Stimulated activated naive B cell treated with anti-CD40 and anti-IgM and Interleukin-4, amounts not matched to agents 10 μg/mL and 1 μg/mL and 100 μg/mL, for 72 hours (primary cell): ENCODE measurements at places on chromosomes 2 and 18.

GRCh38 chr18:23265682-23266399 is 130.6 kb downstream of the CABLES1 start:
- DNase-seq: no peak

- DNase-seq: peak; percentile 64
These were observed 145.9 kb downstream of the CCDC74A start for GRCh38 chr2:131673400-131674173.

DNA sequence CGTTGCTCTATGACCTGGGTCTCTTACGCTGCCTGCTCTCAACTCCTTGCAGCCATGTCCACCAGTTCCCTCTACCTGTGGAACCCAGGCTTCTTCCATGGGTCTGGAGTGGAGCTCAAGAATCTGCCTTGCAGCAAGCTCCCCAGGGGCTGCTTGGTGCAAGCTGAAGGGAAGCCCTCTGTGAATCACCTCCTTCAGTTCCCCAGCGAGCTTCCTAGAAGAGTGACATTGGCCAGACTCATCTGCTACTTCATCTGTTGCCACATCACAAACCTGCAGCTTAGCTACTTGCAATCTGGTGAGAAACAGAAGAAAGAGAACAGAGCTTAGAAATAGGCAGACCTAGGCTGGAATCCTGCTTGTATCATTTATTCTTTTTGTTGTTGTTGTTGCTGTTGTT is 9.8 kb upstream of the EFR3B start:
- no peak for DNase-seq

DNA sequence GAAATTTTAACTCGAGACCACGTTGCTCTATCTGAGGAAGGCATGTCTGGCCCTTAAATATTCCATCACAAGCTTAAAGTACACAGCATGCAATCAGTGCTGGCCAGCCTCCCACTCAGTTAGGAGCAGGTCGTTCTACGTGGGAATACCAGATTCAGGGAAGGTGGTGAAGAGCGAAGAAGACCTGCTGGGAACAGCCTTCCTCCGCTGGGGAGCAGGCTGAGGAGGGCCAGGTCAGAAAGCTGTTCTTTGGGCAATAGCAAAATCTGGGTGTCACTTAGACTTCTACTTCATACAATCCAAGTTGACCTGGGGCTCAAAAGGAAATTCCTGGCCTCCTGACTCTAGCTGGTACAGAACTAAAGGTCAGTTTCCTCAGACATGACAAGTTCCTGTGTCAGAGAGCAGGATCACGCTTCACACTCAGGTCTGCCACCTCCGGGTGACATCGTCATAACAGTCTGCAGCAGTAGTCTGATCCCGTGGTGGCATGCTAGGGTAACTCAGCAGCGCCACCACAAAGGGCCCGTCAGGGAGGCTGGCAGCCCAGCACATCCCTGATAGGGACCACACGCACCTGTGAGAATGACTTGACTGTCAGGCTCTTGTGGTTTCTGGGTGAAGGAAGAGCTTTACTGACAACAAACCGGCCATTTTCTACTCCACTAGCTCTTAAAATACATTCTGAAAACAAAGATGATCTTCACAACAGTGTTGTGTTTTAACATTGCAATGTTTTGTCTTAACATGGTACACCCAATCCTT is 35.2 kb upstream of the NAPG start:
- peak; percentile 85 for DNase-seq

DNA sequence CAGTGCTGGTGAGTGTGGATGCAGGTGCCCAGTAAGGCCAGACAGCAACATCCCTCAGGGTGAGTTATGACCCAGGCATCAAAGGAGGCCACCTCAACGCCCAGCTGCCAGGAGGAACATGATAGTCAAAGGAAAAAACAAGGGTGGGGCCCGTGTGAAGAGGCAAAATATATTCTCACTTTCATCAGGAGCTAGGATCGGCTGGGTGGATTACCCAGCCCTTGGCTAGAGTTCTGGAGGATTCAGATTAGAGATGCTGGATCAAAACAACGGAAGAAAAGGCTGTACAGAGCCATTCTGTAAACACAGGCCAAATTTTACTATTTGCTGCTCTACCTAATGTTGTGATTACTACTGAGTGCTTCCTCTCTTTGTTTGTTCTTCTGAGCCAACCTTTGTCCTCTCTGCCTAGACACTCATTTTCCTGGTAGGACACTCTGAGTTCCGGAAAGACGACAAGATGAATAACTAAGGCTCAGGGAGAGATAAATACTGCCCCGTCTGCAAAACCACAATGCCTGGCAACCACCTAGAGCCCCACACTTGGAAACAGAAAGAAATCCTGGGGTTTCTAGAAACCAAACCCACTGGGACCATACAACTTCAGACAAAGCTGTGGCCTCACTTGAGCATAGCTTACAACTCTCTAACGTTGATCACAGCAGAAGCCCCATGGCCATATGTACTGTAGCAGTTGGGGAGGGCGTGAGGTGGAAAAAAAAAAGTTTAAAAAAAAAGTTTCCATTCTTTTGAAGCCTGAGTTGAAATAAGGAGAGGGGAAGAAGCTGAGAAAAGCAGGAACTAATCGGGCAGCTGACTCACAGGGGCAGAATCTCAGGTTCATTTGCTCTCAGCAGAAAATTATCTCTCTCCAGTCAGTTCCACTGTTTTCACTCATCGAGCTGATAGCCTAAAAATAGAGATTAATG is 17.8 kb upstream of the PMAIP1 start:
- no peak for DNase-seq

DNA sequence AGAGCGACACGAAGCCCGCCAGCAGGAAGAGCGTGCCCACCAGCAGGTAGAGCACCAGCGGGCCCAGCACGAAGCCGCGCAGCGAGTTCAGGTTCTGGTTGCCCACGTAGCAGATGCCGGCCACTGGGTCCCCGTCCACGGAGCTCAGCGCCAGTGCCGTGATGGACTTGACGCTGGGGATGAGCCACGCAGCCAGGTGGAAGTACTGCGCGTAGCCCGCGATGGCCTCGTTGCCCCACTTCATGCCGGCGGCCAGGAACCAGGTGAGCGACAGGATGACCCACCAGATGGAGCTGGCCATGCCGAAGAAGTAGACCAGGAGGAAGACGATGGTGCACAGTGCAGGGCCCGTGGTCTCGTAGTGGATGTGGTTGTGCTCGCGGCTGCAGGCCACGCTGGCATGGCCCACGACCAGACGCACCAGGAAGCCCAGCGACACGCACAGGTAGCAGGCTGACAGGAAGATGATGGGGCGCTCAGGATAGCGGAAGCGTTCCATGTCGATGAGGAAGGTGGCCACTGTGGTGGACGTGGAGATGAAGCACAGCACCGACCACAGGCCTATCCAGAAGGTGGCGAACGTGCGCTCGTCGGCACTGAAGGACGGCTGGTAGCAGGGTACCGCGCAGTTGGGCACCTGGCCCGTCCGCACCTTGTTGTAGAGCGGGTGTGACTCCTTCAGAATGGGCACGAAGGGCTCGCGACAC is 2.1 kb downstream of the FZD5 start:
- no peak for DNase-seq

GRCh38 chr2:39922679-39923405 is 143.8 kb upstream of the THUMPD2 start:
- DNase-seq: no peak

DNA sequence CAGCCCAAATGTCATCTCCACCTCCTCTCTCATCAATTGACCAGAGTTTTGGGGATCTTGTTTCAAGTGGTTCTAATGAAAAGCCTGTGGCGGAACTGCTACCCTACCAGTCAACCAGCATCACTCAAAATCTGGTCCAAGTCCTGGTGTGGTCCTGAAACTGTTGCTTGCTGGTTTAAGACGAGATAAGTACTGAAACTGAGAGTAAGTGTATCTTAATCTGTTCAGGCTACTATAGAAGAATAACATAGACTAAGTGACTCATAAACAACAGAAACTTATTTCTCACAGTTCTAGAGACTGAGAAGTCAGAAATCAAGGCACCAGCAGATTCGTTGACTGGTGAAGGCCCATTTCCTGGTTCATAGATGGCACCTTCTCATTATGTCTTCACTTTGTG is 879 bp upstream of the GALNT5 start:
- DNase-seq: no peak

DNA sequence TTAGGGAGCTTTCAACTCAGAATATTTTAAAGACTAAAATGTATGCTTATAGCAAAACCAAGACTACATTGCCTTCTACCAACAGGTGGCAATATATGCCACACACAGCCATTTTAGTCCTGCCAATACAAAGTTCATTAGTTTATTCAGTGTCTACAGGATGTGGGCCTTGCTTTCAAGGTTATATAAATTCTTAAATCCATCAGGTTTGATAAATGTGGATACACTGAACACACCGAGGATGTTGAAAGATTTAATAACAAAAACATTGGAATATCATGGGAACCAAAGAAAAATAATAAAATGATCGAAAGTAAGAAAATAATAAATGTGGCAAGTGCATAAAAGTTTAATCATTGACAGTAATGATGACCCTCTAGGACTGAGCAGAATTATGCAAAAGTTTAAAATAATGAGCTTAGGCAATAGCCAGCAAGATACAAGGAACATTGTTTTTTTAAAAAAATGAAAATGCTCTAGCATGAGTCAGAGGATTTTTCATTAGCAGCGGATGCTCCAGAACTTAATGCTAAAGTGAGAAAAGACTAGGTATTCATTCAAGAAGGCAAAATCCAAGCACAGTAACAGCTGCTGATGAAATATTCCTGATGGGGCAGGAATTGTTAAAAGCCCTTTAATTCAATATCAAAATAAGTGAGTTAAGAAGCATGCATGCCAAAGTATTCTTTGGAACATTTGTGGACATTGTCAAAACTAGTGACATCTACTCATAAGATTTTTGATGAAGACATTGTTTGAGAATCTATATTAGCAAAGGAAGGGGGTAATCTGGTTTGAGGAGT is 14.2 kb downstream of the SCN9A start:
- DNase-seq: no peak

DNA sequence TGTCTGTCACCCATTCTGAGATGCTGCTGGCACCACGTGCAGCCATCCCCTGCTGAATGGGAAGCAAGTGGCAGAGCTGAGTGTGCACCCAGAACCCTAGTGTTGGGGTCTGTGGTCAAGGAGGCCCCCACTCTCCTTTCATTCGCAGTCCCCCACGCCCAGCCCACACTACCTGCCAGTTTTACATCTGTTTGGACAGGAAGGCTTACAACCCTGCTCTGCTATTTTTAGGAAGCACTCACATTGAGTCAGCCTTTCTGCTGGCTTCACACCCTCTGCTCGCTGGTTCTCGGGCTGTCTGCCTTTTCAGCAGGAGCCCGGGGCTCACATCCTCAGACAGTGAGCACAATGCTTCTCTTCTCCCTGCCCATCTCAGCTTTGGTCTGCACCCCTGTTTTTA is 10.7 kb upstream of the ADCY3 start:
- DNase-seq: no peak

DNA sequence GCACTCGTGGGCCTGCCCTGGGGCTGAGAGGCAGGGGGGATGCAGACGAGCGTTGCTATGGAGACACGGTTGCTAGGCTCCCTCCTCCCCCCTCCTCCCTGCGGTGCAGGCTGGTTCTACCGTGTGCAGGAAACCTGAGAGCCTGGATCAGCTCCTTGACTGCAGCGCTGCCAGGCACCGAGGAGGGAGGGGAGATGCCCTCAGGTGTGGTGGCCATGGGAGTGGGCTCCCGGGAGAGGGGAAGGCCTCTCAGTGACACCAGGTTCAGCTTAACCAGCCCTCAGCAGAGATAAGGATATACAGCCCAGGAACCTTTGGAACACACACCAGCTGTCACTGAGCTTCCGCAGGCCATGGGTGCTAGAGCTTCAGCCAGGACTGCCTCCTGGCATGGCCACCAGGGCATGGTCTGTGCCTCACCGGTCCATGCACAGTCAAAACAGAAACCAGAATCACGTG is 124.4 kb upstream of the PXDN start:
- DNase-seq: no peak

DNA sequence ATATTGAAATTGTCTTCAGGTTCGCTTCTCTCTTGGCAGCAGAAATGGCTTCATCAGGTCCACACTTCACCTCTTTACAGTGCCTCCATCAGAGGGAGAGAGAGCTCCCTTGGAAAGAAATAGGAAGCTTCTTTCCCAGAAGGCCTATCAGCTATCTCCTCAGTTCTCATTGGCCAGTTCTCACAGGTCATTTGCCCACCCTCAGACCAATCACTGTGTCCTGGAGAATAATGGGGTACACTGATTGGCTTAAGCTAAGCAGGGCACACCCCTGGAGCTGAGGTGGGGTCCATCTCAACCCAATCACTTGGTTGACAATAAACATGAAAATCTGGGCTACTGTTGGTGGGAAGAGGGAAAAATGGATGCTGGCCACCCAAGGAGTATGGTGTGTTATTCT is 5.2 kb downstream of the GNLY start:
- no peak for DNase-seq

GRCh38 chr2:122166820-122167219 is 411.4 kb downstream of the TSN start:
- DNase-seq: no peak

GRCh38 chr2:217417536-217417935 is 557.7 kb upstream of the TNP1 start:
- no peak for DNase-seq

DNA sequence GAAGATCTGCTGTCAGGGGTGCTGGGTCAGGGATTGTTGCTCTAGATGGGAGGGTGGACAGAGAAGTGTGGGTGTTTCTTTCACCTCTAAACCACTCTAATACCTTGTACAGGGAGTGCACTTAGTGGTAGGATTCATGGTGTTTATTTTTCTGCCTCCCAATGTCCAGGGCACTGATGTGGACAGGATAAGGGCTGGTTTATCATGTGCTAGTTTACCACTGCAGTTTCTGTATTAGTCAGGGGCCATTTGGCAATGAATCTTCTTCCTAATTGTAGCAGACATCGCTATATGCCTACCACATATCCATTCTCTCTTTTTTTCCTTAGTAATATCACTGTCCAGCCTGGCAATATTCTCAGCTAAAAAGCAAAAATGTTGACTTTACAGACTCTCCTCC is 50.3 kb upstream of the LRRTM1 start:
- DNase-seq: no peak

- DNase-seq: no peak
These were observed 94.2 kb upstream of the RAB27B start for GRCh38 chr18:54734059-54734458.

- DNase-seq: no peak
These were observed 3.9 kb downstream of the GYPC start for GRCh38 chr2:126659562-126660467.

DNA sequence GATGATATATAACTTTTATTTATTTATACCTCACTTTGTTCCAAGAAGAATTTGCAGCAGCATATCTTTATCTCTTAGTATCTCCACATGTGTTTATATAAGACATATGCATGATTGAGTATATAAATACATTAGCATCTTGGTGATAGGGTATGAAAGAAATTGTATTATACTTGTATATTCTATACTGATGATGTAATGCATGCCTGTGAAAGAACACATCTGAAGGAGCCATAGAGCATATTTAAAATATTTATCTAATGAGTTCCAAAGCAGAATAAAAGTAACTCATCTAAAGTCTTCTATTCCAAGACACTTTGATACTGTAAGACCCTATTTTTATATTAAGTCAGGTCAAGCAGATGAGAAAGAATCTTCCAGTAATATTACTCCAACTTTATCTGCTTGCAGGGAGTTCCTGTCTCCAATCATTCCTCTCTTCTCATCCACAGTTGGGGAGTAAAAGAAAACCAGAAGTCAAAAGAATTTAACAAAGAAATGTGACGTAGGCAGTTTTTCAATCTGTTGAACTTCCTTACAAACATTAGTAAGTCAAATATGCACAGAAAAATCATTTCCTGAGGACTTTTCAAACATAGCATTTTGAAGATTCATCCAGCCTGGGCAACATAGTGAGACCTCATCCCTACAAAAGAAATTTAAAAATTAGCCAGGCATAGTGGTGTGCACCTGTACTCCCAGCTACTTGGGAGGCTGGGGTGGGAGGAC is 76.7 kb downstream of the DTNB start:
- no peak for DNase-seq

- DNase-seq: no peak
These were observed 239.1 kb downstream of the TGIF1 start for GRCh38 chr18:3689091-3689490.
